ENCODE measurements at places on chromosomes 5 and 9. TPM values are rescaled to one million over a fixed set of nuclear protein-coding genes. Genes with fewer than 3 reads are reported as not detected.

TAF11L10 gene
- not detected for total RNA-seq

DNA sequence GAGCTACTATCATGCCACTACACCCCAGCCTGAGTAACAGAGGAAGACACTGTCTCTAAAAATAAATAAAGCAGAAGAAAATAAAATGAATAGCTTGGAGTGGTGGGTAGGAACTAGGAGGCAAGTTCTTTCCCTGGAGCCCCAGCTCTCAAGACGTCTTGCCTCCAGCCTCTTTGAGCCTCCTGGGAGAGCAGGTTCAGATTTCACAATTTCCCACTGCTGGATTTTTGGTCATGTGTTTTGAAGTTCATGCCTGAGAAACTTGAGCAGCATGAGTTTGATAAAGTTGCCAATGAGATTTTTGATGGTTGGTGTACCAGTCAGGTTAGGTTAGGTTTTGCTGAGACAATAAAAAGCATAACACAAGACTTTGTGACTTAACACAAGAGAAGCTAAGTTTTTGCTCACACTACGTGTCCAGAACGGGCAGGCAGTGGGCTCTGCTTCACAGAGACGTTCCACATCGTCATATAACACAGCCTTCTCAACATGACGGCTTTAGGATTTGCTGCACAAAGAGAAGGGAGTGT, 4.1 kb upstream of the CCDC69 start:
- DNase-seq: no peak

DNA sequence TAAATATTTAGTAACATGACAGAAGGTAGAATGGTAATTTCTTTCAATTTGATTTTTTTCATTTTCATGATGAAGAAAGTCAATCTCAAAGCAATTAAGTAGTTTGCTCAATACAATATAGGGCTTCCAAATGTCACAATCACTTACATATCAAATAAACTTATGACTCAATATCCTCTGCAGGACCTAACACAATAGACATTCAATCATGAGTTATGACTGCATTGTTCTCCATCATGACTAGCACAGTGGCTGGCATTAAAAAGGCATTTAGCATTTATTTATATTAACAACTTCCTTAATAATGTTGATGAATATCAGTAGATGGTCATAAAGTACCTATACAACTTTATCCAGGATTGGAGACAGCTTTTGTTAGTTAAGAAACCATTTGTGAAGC, 1499.6 kb downstream of the EFNA5 start:
- DNase-seq: no peak

DNA sequence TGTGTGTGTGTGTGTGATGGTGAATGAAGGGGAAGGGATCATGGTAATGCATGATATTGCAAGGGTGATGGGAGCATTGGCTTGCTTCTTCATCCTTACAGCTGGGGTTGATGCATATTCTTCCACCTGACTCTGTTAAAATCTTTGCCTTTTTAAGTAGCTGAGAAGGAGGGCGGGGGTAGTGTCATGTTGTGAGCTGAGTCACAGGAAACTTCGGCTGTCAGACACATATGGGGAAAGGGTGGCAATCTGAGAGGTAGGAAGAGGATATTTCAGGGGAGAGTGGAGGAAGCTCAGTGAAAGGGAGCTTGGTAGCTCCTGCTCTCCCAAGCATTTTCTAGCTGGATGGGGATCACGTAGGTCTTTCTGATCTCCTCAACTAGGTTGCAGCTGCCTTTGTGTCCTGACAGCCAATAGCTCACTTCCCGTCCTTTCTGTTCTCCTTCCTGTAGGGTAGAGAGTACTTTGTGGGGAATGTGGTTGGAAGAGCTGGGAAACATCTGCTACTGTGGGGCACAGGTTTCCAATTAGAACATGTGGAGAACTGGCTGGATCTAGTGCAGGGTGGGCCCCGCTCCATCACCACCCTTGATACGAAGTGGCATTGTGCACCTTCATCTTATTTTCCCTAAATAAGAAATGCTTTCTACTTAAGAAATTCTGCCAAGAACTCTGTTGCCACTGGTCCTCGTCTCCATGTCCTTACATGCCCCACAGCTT, 18.1 kb upstream of the CLK4 start:
- DNase-seq: no peak

Data from G401 (cell line).